Psoas muscle (tissue), 8 donors: ENCODE measurements at places on chromosomes 1 and 21. TPM values are rescaled to one million over a fixed set of nuclear protein-coding genes. Genes with fewer than 3 reads are reported as not detected.

GRCh38 chr21:41725421-41726031 lies 41.3 kb downstream of the RIPK4 start:
- no peak for DNase-seq
- no peak overlapping the region for H3K27ac ChIP-seq
- no peak overlapping the region for H3K4me3 ChIP-seq
- H3K4me1 ChIP-seq, result no peaks in the 10 kb centered on the region
- no peaks in the 10 kb centered on the region for H3K36me3 ChIP-seq

DNA sequence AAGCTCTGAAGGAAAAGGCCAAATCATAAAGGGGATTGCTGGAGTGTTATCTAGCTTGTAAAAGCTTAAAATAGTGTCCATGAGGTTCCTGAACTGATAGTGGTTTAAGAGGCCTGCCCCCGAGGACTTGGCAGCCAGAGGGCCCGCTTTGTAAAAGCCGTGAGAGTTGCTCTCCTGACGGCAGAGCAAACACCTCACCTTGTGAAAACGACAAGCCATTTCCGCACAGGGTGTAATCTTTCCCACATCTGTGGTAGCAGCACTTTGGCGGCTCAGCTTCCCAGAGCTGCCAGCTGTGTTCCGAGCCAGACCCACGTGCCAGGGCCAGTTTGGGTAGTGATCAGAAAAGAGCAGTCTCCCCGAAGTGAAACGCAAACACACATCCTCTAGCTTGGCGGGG lies 37.0 kb downstream of the SERBP1 start:
- peak overlapping the region; percentile 78 for H3K27ac ChIP-seq
- H3K27me3 ChIP-seq, result no peaks in the 10 kb centered on the region
- H3K4me1 ChIP-seq, result peaks cover 22% of the 10 kb centered on the region

GRCh38 chr1:229131243-229132105 lies 139.4 kb upstream of the RAB4A start:
- no peak overlapping the region for H3K27ac ChIP-seq
- no peak overlapping the region for H3K4me3 ChIP-seq
- no peaks in the 10 kb centered on the region for H3K36me3 ChIP-seq
- no peaks in the 10 kb centered on the region for H3K4me1 ChIP-seq

DNA sequence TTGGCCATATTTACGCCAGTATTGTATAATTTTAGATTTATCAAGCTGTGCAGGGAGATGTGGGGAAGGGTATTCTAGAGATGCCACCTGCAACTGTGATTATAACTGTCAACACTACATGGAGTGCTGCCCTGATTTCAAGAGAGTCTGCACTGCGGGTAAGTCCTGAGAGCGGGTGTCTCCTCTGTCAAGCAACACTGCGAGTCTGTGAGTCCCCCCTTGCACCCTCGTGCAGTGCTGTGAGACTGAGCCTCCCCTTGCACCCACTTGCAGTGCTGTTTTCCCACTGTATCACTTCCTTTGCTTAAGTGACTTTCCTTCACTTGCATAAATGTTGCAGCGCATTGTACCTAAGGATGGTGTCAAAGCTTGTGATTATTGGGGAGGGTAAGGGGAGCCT lies 75.0 kb downstream of the TPR start:
- H3K27me3 ChIP-seq, result peaks cover 3% of the 10 kb centered on the region
- no peak overlapping the region for H3K27ac ChIP-seq
- no peaks in the 10 kb centered on the region for H3K4me1 ChIP-seq
- H3K36me3 ChIP-seq, result no peaks in the 10 kb centered on the region

The WDR64 gene
- not detected for total RNA-seq

The RNU11 gene
- total RNA-seq, result not detected

DNA sequence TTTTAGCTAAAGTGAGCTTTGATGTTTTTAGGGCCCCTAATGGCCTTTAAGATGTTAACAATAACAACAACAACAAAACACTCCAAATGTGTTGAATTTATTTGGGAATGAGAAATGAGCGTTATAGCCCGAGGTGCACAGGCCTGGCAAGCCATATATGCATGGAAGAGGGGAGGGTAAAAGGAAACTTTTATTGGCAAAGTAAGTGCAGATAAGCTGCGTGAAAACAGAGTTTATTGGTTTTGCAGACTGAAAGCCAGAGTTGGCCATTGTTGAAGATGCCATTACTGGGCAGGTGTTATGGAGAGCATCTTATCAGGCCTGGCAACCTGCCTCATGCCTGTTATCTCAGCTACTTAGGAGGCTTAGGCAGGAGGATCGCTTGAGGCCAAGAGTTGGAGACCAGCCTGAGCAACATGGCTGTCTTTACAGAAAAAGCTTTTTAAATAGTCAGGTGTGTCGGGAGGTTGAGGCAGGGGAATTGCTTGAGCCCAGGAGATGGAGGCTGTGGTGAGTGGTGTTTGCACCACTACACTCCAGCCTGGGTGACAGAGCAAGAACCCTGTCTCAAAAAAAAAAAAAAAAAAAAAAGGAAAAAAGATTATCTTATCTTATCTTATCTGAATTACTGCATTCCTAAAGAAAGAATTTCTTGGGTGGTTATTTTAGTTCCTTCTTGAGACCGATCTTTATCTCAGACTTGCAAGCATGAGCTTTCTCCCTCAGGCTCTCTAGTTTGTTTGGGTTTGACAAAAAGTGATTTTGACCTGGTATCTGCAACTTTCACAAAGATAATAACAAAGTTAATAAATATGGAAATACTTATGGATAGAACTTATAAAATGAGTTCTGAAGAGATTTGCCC lies 1.7 kb downstream of the PATJ start:
- no peak for DNase-seq
- H3K4me3 ChIP-seq, result peak overlapping the region; percentile 85
- peaks cover 22% of the 10 kb centered on the region for H3K4me1 ChIP-seq
- H3K36me3 ChIP-seq, result no peaks in the 10 kb centered on the region

DNA sequence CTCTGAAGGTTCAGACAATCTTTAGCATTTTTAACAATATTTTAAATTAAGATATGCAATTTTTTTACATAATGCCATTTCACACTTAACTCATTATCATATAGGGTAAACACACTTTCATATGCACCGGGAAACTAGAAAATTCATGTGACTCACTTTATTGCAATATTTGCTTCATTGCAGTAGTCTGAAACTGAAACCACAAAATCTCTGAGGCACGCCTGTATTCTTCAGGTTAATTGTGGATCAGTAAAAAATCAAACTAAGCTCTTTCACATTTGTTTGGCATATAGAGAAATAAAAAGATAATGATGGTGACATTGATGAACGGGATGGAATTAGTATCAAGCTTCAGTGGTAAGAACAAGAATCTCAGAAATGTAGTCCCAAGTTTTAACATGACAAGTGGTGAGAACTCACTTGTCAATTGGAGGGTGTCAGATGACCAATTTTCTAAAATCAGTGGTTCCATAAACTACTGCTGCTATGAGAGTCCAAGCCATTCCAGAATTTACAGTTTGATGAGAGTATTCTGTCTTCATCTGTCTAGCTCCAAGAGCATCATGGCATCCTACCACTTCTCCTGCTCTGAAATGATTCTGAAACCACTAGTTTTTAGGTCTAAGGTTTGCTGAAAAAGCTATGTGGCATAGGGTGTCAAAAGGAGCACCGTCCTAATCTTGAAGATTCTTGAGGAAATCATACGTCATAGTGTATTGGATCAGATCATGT lies 281.0 kb downstream of the PTPRC start:
- H3K27me3 ChIP-seq, result no peaks in the 10 kb centered on the region
- DNase-seq, result no peak
- H3K4me1 ChIP-seq, result no peaks in the 10 kb centered on the region
- no peaks in the 10 kb centered on the region for H3K36me3 ChIP-seq

GRCh38 chr1:35929730-35930592 lies 944 bp upstream of the AGO3 start:
- H3K4me1 ChIP-seq, result peaks cover 25% of the 10 kb centered on the region
- H3K27me3 ChIP-seq, result no peaks in the 10 kb centered on the region
- peak; percentile 41 for DNase-seq
- peak overlapping the region; percentile 99 for H3K27ac ChIP-seq

DNA sequence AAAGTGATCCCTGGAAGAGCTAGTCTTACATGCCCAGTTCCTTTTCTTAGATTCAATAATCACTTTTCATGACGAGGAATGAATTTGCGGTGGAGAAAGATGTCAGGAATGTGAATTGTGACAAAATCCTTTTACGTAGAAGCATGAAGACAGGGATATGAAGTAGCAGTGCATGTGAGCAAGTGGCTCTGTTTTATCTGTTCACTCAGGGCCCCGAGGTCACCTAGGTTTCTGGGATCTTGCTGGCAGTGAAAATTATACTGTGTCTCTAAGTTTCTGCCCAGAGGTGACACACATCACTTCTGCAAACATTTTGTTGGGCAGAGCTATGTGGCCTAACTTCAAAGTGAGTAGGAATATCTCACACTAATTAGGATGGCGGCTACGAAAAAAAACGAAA lies 79.3 kb downstream of the USP25 start:
- peak overlapping the region; percentile 42 for H3K4me3 ChIP-seq
- H3K36me3 ChIP-seq, result peaks cover 11% of the 10 kb centered on the region
- no peak for DNase-seq
- no peaks in the 10 kb centered on the region for H3K27me3 ChIP-seq
- H3K27ac ChIP-seq, result peak overlapping the region; percentile 72
- peaks cover 37% of the 10 kb centered on the region for H3K4me1 ChIP-seq

- no peak overlapping the region for H3K4me3 ChIP-seq
- no peak for DNase-seq
- no peaks in the 10 kb centered on the region for H3K36me3 ChIP-seq
- peaks cover 3% of the 10 kb centered on the region for H3K4me1 ChIP-seq
- no peak overlapping the region for H3K27ac ChIP-seq
These were observed 22.7 kb downstream of the C21orf91 start for GRCh38 chr21:17796503-17796902.

DNA sequence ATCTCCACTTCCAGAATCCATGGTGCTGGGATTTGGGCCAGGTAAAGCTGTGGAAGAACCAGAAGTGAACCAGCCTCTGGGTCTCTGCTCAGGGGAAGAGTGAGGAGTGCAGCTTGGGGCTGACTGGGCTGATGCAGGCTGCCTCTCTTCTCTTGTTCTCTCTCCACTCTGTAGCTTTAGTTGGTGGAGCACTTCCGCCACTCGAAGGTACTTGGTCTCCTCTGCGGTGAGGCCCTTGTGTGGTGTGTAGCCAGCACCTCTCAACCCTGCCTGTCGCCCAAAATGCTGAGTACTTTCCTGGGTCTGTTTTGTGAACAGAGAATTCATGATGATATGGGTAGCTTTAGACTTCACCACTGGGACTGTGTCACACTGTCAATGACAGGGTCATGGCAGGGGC lies 63.2 kb downstream of the URB2 start:
- no peaks in the 10 kb centered on the region for H3K36me3 ChIP-seq
- H3K27me3 ChIP-seq, result no peaks in the 10 kb centered on the region
- no peak overlapping the region for H3K4me3 ChIP-seq
- DNase-seq, result no peak
- H3K4me1 ChIP-seq, result peaks cover 16% of the 10 kb centered on the region

GRCh38 chr1:67792103-67792502 lies 41.2 kb downstream of the GNG12 start:
- no peak overlapping the region for H3K27ac ChIP-seq
- H3K36me3 ChIP-seq, result no peaks in the 10 kb centered on the region
- no peak for DNase-seq
- H3K4me1 ChIP-seq, result peaks cover 25% of the 10 kb centered on the region
- no peak overlapping the region for H3K4me3 ChIP-seq

The RHD gene
- total RNA-seq, result 0.12 TPM

The SLC26A9 gene
- 0.32 TPM for total RNA-seq

- no peaks in the 10 kb centered on the region for H3K36me3 ChIP-seq
- no peaks in the 10 kb centered on the region for H3K4me1 ChIP-seq
- H3K4me3 ChIP-seq, result no peak overlapping the region
- DNase-seq, result no peak
These were observed 17.5 kb downstream of the LACTBL1 start for GRCh38 chr1:22955146-22955545.

The SYT14 gene
- total RNA-seq, result not detected

DNA sequence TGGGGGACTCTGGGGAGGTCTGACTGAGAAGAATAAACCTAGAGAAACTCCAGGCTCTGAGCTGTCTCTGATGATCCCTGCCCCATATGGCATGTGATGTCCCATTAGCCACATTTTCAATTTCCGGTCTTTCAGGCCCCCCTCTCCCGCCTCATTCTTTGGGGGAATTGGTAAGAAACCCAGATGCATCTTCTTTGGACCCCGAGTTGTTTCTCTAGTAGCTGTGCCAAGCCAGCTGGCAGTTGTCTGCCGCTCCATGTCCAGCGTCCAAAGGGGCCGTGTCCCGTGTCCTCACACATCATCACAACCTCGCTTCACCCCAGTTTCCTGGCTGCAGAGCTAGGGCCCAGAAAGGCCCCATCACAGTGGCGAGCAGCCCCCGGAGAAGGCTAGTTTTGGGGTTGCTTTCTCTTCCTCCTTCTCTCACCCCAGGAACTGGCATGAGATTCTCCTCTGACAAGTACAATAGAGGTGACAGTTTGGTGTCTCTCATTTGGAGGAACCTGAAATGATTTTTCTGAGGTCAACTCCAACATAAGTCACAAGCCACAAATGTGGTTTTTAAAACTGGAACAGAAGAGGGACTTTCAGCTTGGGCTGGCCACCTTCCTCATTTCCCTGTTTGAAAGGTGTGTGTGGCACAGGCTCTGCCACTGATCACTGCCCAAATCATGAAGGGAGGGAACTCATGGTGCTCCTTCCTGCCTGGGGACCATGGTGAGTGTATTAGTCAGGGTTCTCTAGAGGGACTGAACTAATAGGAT lies 6.4 kb upstream of the GPR157 start:
- H3K4me1 ChIP-seq, result no peaks in the 10 kb centered on the region
- no peaks in the 10 kb centered on the region for H3K27me3 ChIP-seq
- H3K27ac ChIP-seq, result no peak overlapping the region
- H3K36me3 ChIP-seq, result no peaks in the 10 kb centered on the region
- H3K4me3 ChIP-seq, result no peak overlapping the region
- DNase-seq, result no peak

The NEK2 gene
- total RNA-seq, result not detected

The FMO1 gene
- total RNA-seq, result 0.30 TPM

The MDM4 gene
- total RNA-seq, result 47.0 TPM

DNA sequence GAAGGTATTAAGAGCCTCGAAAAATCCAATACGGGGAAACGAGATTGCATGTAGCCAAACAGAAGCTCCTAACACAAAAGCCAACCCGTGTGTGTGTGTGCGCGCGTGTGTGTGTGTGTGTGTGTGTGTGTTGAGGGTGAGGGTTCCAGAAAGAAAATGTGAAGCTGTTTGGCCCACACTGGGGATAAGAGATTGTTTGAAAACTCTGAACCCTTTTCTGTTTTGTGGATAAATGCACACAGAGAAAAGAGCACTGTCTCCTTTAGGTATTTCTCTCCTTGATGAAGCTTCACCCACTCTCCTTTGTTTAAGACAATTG lies 1.9 kb downstream of the WLS start:
- peak overlapping the region; percentile 82 for H3K4me3 ChIP-seq
- peak overlapping the region; percentile 39 for H3K27ac ChIP-seq
- no peaks in the 10 kb centered on the region for H3K27me3 ChIP-seq
- no peak for DNase-seq
- H3K4me1 ChIP-seq, result peaks cover 8% of the 10 kb centered on the region
